ENCODE measurements at places on chromosomes 3 and 15.
A peak's percentile ranks its signal among the peaks of the same experiment; 100 is the strongest.

GRCh38 chr15:55902981-55903380, 90.4 kb downstream of the NEDD4 start:
- no peak for DNase-seq

GRCh38 chr3:45267097-45267496, 41.0 kb upstream of the TMEM158 start:
- no peak for DNase-seq

DNA sequence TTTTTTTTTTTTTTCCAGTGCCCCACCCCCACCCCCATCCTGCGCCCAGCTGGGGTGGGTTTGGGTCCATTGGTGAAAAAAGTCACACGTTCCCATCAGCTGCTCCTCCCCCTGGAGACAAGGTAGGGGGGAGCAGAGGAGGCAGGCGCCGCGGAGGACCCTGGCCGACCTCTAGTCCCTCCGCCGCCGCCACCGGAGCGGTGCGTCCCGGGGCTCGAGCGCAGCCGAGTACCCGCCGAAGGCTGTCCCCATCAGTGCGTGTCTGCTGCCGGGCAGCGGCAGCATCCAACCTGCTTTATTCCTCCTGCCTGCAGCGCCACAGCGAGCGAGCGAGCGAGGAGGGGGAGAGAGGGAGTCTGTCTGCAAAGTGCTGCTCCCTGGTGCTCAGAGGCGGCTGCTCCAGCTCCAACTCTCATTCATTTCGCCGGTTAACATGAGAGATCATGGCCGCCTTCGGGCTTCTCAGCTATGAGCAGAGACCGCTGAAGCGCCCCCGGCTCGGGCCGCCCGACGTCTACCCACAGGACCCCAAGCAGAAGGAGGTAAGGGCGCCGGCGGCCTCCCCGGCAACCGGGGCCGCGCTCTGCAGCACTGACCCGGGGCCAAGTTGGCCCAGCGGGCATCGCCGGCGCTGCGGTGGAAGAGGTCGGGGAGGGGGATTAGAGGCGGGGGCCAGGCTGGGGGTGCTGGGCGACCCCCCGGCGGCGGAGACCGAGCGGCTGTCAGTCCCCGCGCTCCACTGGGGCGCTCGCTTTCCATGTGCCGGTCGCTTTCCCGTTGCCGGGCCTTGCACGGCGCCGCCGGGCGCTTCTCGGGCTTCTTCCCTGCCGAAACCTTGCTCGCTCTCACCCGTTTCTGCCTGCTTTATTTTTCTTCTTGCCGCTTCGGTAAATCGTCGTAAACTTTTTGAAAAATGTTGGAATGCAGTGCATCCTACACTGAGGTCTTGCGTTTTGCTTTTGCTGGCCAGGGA, 1.3 kb downstream of the MED12L start:
- peak; percentile 42 for DNase-seq

DNA sequence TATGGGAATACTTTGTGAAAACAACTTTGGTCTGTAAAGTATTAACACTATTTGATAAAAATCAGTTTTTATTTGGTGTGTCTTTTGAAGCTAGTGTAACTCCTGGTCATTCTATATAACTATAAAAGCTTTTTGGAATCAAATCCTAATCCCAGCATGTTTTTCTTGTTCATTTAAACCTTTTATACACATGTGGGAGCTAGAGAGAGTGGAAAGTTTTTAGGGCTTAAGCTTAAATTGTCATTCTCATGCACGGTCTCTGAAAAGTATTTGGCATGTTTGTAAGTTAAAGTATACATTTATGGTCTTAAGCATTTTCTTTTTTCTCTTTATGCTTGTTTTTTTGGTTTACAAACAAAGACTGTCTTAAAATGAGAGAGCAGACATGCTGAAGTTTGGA, 83.4 kb upstream of the RARB start:
- DNase-seq, result no peak

DNA sequence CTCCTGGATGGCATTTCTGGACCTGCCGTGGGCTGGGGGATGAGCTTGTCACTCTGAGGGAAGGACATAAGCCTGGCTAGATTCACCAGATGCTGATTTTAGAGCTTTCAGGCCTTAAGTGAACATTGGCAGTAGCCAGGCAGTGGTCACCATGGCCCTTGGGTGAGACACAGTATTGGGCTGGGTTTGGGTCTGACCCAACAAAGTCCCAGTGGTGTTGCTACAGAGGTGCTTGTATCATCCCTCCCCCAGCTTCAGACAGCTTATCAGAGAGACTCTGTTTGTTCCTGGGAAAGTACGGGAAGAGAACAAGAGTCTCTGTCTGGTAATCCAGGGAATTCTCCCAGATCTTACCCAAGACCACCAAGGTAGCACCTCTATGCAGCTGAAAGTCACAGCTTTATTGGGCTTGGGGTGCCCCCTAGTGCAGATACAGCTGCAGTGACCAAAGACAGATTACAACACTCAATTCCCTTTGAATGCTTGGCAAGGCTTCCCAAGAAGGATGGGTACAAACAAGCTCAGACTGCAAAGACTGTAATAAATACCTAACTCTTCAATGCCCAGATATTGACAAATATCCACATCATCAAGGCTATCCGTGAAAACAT, 9.8 kb upstream of the RUVBL1 start:
- no peak for DNase-seq

- DNase-seq, result no peak
Observed at GRCh38 chr15:86568378-86568777, 488.7 kb downstream of the AGBL1 start.

DNA sequence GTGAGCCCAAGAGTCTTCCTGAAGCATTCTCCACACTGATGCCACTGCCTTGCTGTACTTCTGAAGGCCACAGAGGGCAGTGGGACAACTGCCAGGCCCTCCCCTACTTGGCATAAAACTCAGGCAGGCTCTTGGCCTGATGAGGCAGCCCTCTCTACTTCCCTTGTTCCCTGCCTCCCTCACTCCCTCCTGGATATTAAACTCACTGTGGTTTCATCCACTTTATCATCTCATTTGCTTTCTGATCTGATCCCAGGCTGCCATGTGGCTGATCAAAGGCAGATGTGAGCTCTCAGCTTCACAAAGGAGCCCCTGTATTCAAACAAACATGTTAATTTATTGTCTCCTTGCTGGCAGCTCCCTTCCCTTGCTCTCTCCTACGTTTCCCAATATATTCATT, 533.5 kb downstream of the IGSF11 start:
- DNase-seq, result no peak

DNA sequence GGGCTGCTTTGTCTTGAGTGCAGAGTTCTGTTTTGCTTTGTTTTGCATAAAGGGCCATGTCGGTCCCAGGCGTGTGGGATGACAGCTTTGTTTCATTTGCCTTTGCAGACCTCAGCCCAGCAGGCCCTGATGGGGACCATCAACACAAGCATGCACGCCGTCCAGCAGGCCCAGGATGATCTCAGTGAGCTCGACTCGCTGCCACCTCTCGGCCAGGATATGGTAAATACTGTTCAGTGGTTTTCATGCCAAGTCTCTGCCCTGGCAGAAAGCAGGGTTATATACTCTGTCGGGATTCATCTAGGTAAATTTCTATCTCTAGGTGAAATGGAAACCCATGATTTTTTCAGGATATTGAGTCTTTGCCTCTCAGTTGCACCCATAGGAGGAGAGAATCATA, 343.9 kb upstream of the TPM1 start:
- no peak for DNase-seq

DNA sequence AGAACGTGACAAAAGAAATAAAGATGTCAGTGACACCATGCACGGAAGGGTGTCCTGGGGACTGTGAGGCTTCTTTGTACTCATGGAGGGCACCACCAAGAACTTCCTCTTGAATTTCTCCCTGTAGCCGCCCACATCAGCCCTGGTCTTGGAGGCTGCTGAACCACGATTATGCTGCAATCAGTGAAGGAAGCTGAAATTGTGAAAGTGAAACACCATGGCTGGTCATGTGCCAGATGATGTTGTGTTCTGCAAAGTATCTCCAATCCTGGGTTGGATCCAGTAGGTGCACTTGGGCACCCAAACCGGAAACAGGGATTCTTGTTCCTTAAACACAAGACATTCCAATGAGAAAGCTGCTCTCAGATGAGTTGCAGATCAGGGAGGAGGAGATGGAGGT, 104.4 kb upstream of the GOLGA6L6 start:
- peak; percentile 7 for DNase-seq

DNA sequence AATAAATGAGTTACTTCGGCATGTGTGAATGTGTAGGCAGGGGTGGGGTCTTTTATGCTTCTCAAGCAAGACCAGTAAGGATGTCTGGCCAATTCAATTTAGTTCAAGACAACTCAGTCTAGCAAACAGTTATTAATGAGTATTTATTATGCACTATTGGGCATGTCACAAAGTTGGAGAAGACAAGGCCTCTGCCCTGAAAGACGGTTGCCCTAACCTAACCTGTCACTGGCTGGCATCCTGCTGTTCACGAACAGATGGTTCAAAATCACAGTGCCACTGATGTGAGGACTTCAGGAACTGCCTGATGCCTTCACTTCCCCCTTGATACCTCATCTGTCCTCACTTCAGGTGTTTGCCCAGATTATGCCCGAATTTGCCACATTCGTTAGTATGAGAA, 217.8 kb downstream of the SOX2 start:
- no peak for DNase-seq

GRCh38 chr15:88057836-88058235, 198.7 kb downstream of the NTRK3 start:
- DNase-seq, result no peak

- DNase-seq, result no peak
Observed at GRCh38 chr15:60843482-60843881, 364.5 kb upstream of the ICE2 start.

DNA sequence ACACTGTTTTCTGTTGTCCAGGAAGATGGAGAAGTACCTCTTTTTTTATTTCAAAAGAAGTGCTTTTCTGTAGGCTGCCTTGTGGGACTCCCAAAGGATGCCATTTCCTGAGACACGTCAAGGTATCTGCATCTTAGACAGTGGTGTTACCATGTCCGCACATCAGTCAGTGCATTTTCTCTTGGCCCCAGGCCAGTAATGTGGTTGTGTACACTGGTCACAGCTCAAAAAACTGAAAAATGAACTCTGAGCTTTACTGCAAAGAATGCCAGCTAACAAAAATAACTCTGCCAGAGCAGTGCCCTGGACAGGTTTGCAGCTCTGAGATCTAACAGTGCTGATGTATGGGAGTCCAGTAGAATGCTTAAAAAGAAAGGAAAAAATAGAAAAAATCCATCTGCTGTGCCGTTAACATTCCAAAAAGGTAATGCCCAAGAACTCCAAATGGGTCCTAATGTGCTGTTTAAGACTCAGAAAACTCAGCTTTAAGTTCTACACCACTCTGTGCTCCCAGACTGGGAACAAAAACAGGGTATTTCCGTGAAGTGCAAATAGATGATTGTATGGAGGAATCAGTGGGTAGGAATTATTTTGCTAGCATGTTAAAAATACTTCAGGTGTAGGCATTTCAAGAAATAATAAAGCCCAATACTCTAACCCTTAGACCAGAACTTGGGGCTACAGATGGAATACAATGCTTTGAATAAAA, 315.9 kb downstream of the FEZF2 start:
- no peak for DNase-seq

DNA sequence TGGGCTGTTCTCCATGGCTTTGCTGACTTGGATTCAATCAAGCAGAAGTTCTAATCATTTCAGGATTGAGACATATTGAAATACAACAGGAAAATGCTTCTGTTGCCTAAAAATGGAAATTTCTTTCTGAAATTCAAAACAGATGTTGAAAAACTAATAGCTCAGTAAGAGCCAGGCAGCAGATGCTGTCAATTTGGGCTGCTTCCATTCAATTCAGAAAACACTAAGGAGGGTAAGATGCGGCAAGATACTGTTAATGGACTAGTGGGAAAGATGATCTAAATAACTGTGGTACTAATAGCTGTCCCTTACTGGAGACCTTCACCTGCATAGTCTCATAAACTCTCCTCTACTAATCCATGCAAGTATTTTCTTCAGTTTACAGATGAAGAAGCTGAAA, 53.5 kb downstream of the DGKG start:
- DNase-seq, result no peak

DNA sequence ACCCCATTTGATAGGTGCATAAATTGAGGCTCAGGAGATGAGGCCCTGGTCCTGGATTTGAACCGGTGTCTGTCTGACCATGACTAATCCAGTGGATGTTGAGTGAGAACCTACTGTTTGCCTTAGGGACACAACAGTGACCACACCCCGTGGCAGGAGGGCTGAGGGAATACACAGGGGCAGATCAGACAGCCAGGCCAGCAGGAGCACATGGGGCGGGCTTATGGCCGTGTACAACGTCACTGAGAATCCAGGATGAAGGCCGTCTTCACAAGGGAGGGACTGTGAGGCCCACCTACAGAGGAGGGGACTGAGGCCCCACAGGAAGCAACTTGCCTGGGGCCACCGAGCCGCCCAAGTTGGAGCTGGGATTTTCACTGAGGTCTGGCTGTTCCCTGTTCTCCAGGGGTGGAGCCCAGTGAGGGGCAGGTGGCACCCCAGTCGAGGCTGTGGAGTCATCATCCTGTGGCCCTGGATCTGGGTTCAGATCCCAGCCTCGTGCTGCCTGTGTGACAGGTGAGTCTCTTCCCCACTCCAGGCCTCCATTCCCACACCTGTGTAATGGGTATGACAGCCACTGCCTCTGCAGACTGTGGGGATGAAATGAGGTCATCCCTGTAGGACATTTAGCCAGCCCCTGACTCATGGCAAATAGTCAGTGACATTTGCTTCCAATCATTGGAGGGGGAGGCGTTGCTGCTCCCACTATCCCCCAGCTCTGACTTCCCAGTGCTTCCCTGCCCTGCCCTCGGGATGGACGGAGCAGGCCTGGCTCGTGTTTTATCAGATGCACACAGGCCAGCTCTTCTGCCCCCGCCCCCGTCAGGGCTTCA, 6.3 kb upstream of the PLXND1 start:
- DNase-seq, result no peak

DNA sequence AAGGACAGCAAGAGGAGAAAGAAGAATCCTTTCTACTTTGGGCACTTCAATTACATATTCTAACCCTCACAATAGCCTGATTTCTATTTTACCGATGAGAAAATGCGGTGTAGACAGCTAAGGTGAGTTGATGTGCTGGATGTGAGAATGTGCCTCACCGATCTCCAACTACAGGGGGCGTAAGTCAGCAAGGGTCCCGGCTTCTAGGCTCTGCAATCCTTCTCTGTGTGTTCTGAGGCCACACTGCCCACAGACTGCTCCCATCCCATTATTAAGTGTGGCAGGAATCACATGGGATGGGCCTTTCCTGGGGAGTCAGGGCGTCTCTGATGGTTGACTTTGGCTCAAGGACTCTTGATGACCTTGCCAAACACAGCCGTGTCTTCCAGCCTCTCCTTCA, 23.6 kb upstream of the RPL35A start:
- DNase-seq, result no peak

DNA sequence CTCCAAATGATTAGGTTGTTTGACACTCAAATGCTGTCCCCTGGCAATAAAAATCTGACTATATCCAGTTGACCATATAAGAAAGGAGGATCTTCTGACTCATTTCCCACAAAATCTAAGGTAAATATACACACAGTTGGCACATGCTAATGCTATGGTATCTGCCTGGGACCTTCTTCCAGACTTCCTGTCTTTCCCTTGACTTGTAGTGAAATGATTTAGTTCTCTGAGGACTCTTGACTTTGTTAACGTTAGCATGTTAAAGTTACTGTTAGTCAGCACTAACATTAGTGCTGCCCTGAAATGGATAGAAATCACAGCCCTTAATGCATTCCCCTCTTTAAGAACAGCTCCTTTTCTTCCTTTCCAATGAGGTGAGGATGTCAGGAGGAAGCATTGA, 124.3 kb upstream of the LSAMP start:
- no peak for DNase-seq

Data from stimulated activated CD8-positive, alpha-beta memory T cell treated with anti-CD3 and anti-CD28 coated beads, Interleukin-4, amount 100 ng/mL, for 24 hours (primary cell).